Bone marrow (tissue), 2 donors: ENCODE measurements at places on chromosomes 4 and X.

DNA sequence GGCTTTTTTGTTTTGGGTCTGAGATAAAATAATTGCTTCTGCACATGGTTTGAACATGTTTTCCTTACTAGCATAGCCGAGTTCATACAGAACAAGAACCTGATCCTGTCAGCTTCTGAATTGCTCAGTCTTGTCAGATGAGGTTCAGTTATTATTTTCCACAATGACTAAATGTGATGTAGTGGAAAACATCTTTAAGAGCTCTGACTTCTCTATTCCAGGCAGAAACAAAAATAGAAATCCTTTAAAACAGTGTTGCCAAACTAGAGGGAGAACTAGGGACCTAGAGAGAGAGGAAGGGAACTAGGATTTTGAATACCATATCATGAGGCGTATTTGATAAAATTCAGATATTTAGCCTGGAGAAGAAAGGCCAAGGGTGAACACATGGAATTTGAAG is 2.0 kb downstream of the ATP6AP2 start:
- DNase-seq: no peak

DNA sequence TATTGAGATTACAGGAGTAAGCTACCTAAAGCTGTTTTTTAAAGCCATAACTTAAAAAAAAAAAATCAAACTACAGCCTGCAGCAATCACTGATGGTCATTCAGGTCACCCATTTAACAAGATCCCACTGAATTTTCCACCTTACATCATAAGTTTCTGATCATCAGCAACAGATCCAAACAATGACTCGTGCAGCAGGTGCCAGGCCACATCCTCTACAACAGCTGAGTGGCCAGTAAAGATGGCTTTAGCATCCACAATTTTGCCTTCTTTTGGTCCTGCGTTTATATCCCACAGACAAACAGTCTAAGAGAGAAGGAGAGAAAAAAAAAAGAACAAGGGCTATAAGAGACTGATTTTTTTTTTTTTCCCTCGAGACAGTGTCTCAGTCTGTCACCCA is 16.6 kb downstream of the RBBP7 start:
- DNase-seq: no peak

- DNase-seq: no peak
Observed at GRCh38 chrX:132612821-132613564, 124.2 kb upstream of the MBNL3 start.

- DNase-seq: no peak
Observed at GRCh38 chr4:141121768-141122454, 11.4 kb downstream of the RNF150 start.

DNA sequence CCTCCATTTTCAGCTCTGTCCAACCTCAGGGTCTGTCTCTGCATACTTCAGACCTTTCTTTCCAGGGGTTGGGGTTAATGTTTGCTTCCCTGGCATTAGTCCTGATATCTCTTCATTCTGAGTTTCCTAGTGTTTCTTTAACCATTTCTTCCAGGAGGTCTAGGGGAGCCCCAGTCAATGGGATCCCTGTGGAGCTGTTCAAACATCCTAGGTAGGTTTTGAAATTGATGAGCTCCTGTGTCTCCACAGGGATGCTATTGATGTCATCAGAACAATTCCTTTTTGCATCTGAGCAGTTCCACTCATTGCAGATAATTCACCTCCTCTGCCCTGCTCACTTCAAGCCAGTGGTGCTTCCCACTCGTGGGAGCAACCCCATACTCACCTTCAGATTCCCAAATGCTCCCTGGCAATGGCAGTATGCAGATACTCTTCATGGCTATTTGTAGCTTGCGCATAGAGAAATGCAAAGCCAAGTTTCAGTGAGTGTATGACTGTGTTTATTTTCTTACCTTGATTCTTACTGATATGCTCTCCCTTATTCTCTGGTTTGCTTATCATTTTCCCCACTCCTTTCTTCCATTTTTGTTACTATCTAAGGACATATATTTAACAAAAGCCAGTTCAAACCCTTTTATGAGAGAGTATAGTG is 33.7 kb upstream of the LIMCH1 start:
- DNase-seq: no peak

GRCh38 chr4:184750926-184751584 is 17.2 kb upstream of the CENPU start:
- no peak for DNase-seq

- no peak for DNase-seq
Observed at GRCh38 chr4:142721187-142721586, 124.9 kb downstream of the INPP4B start.

DNA sequence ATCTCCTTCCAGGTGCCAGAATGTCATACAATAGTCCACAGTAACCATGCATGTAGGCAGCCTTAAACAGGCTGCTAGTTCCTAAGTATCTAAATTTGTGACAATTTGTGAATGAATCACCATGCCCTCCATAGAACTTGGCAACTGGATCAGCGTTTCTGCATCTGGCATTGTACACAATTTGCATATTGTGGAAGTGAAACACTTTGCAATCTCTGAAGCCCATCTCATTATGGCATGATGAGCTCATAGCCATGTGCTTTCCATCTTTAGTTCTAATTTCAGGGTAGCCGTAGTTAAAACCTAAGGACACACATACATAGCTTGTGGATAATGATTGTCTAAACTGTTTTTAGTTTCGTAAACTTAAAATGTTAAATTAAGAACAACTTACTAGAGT is 573.6 kb downstream of the PPP4R3C start:
- no peak for DNase-seq

GRCh38 chr4:38804654-38805295 is at the start of gene TLR1:
Gene TLR1, minus strand, starts transcription at chr4:38804791. Its CDS starts 5,960 bp downstream, at chr4:38798831.
- DNase-seq: peak; percentile 74
